ENCODE measurements at places on chromosomes 4 and X.

- no peak for DNase-seq
Observed at GRCh38 chrX:68944211-68944610, 115.4 kb downstream of the EFNB1 start.

GRCh38 chr4:107467461-107467860, 252.6 kb downstream of the PAPSS1 start:
- no peak for DNase-seq

DNA sequence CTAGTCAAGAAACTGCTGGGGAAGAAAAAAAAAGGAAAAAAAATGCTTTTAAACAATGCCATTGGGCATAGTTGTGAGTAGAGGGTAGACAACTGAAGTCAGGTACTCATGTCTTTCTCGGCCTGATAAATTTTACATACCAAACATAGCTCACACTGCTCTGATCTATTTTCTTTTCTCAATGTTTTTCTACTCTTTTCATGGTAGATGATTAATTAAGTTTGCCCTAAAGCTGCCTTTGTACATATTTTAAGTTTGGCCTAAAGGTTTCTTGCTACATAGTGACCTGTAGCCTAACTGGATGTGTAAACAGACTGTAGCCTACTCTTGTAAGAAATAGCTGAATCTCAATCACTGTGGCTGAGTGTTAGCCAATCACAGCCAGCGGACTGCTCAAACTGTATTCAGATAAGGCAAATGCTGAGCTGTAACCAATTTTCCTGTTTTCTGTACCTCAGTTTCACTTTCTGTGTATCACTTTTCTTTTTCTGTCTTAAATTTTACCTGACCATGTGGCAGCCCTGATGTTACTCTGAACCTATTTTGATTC, 121.0 kb downstream of the PCDH10 start:
- no peak for DNase-seq

GRCh38 chrX:23784470-23785331, 1.7 kb downstream of the SAT1 start:
- peak; percentile 80 for DNase-seq

GRCh38 chrX:16436348-16437188, 213.4 kb upstream of the S100G start:
- peak; percentile 74 for DNase-seq

DNA sequence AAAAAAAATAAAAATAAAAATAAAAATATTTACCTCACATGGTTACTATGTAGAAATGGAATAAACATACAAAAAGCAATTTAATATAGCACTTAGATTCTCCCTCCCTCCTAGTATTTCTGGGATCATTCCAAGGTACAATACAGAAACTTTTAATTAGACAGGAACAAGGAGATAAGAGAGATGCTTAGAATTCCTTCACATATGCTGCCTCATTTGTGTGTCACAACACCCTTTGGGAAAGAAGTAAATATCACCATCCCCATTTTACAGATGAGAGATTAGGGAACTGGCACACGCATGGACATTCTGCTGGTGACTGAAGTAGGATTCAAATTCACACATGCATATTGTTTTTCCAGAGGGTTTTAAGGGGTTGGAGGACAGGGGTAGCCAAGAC, 164.2 kb downstream of the APBB2 start:
- no peak for DNase-seq

GRCh38 chrX:121258545-121258944, 211.1 kb downstream of the GLUD2 start:
- DNase-seq = no peak

DNA sequence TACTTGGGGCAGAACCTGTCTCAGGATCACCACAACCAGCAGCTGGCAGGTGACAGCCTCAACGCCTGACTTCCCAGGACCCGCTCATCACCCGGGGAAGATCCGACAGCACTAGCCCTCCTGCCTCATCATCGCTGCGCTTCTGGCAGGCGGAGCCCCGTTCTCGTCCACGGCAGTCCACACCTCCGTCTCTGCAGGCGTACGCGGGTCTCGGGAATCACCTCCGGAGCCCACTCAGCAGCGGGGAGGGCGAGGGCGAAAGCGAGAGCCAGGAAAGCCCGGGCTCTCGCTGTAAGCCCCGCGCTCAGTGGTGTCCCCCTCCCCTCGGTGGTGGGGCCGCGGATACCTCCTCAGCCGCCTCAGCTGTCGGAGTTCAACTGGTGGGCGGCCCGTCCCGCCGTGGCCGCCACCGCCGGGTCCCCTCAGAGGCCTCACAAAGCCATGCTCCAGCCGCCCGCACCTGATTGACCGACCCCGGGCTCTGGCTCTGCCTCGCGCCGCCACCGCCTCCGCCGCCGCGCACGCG, 518 bp upstream of the CNKSR2 start:
- DNase-seq = no peak

- DNase-seq = no peak
Observed at GRCh38 chr4:117661091-117662072, 372.9 kb upstream of the NDST3 start.

DNA sequence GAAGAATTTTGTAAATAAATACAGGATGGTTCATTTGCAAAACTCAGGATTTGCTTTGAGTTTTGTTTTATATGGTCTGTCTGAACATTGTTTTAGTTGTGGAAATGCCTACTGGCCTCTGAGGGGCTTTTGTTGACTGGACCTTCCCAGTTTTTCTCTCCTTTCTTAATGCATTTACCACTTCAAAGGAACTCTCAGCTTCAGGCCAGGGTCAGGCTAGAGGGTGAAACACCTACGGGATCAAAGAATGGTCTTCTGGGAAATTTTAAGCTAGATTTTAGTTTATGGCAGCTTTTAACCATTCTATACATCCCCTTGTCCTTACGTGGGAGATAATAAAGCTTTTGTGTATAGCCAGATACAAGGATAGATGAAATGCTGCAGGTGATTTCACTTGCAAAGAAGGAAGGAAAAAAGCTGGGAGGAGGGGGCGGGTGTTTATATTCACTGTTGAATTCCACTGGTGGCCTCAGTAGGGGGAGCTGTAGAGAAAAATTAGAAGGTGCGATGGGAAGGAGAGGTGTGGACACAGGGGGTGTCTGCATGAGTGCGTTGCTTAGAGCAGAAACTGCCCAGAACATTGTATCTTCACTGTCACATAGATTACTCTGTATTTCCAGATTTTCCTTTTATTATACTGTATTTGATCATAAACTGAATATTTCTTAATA, 151.8 kb downstream of the TSPAN5 start:
- DNase-seq = no peak

GRCh38 chrX:150990910-150991309, 7.8 kb downstream of the HMGB3 start:
- DNase-seq = no peak

GRCh38 chr4:57044996-57045395, 65.2 kb downstream of the IGFBP7 start:
- peak; percentile 90 for DNase-seq

DNA sequence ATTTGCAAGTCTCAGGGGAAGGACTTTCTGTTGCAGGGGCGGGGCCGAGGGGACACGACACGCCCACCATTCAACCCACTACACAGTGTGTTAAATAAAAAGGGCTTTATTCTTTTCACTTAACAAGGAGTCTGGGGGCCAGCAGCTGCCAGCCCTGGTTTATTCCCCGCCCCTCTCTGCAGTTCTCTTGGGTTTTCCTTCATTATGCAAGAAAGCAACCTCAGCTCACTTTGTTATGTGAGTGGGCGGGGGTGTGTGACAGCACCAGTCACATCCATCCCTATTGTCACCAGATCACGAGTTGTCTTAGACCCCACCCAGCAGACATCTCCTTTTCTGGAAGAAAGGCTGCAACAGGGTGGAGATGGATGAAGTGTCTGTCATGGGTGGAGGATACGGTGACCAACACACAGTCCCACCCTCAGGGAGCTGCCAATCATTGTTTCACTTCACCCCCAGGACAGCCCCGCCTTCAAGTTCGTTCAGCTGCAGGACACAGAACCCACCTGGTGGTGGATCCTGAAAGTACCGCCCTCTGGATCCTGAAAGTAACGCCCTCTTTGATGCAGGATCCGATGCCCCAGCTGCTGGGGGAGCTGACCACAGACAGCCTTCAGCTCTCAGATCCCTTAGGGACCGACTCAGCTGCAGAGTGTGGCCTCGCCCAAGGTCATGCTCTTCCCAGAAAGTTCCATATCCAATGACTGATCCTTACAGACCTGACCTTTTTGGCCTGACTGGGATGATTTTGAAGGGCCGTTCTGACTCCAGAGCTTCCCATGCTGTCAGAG, 79.6 kb downstream of the SMIM20 start:
- DNase-seq = no peak

GRCh38 chr4:119748853-119749252, 120.2 kb upstream of the PDE5A start:
- DNase-seq = peak; percentile 15

GRCh38 chr4:2458546-2459491, 10.1 kb upstream of the RNF4 start:
- DNase-seq = no peak

DNA sequence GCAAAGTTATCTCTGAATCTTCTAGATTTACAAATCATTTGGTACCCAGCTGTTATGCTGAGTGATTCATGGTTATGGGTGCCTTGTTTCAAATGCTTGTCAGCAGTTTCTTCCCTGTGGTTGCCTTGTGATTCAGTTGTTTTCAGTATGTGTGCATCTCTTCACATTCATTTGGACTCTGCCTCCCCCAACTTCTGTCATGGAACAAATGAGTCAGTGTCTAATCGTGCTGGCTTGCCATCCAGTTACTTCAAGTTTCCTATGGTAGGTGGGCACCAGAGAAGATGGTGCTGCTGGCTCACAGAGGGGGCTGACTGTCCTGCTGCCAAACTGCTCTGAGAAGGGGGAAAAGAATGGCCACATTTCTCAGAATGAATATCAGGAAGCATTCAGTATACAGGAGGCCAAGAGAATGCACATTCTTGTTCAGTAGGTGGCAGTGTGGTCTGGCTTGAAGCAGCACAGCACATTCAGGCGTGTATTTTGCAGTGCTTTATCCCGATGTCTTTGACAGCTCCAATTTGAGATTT, 260.9 kb downstream of the GLUD2 start:
- DNase-seq = peak; percentile 81

- no peak for DNase-seq
Observed at GRCh38 chr4:182825786-182826185, 91.4 kb downstream of the DCTD start.

GRCh38 chr4:40000711-40001110, 23.0 kb upstream of the PDS5A start:
- DNase-seq = no peak

DNA sequence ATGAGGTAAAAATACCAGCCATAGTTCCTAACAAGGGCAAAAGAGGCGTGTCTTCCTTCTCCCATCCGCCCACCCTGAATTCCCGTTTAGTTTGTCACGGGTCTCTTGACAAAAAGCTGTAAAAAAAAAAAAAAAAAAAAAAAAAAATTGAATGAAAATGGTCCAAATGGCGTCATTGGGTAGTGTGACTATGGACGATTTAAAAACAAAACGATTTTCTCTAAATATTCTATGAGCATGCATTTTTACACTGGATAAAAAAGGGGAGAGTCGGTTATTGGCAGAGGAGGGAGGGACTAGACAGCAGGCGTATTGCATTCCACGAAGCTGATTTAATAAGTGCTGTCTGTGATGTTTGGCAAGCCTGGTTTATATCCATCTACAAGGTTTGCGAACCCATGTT, at the start of gene FAM133A:
Gene FAM133A (plus strand): TSS at position 338 of the 403 bp plus-strand sequence. CDS start 35,214 bp downstream, outside the sequence.
- DNase-seq = peak; percentile 49

- DNase-seq = no peak
Observed at GRCh38 chr4:65653740-65654361, 16.4 kb downstream of the EPHA5 start.

DNA sequence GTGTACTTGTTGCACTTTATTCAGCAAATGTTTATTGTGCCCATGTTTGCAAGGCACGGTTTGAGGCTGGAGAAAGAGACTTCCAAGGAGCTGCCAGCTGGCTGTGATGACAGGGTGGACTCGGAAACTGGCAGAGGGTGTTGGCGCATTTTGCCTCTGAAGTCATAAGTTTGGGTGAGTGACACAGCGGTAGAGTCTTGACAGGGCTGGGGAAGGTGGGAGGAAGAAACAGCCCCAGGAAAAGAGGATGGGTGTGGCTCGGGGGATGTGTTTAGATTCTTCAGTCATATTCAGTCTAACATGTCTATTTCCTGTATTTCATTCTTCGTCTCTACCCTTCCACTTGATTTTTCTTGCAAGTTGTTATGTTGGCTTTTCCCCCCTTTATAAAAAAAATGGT, 77.0 kb upstream of the STOX2 start:
- no peak for DNase-seq

GRCh38 chrX:40474645-40475044, 106.1 kb upstream of the ATP6AP2 start:
- no peak for DNase-seq

GRCh38 chr4:184163813-184164212, 53.9 kb downstream of the ENPP6 start:
- DNase-seq = peak; percentile 28

GRCh38 chr4:150082241-150082640, 4.0 kb downstream of the DCLK2 start:
- DNase-seq = no peak

DNA sequence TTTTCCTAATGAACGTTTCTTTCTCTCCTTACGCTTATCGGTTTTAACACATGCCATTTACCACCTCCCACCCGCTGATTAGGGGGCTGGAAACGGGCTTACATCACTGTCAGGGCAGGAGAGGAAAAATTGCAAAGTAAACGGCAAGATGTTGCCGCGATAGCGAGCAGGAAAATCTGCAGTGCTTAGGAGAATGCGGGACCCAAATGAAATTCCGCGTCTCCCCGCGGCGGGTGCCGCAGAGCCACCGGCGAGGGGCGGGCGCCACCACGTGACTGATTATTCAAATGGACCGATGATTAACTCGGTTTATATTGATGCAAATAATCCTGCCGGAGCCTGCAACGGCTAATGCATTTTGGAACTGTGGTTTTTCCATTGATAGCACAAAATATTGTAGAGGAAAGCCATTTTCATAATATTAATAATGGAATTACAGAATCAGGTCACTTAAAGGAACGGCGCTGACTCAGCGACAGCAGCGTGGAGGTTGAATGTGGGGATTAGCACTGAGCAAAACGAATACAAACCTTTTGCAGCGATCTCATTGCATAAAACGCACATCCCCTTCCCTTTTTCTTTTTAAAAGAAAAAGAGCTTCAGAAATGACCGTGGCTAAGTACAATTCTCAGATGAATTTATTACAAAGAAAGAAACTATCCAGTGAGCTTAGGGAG, 224.2 kb downstream of the STIM2 start:
- DNase-seq = peak; percentile 5

DNA sequence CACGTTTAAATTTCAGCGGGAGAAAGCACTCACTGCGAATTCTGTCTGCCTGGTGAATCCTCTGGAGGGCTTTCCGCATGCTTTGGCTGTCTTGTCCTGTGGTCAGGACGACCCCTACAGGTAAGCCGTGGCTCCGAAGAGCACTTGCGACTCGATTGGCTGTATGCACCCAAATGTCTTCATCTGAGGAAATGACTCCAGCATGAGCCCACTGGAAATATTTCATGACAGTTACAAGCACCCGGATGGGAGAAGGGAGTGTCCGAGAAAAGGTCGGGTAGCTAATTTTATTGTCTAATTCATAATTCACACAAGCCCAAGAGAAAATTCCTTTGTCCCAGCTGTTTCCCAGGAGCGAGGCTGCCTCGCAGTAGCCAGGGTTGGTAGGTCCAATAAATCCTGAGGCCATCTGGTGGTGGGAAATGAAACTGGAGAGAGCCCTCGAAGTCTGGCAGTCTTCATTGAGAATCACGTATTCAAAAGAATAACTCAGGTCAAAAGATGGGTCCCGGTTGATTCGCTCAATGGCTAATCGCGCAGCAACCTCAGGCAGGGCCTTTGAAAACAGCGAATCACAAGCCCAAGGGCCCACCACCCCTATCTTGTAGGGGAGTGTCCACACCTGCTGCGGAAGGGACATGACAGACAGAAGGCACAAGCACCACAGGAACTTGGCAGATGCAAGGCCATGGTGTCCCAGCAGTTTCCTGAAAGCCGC, 6.6 kb downstream of the GUCY2F start:
- DNase-seq = peak; percentile 40

Data from fibroblast of skin of right quadriceps (primary cell).